ENCODE measurements at places on chromosomes 1 and 21.
A peak's percentile ranks its signal among the peaks of the same experiment; 100 is the strongest.

DNA sequence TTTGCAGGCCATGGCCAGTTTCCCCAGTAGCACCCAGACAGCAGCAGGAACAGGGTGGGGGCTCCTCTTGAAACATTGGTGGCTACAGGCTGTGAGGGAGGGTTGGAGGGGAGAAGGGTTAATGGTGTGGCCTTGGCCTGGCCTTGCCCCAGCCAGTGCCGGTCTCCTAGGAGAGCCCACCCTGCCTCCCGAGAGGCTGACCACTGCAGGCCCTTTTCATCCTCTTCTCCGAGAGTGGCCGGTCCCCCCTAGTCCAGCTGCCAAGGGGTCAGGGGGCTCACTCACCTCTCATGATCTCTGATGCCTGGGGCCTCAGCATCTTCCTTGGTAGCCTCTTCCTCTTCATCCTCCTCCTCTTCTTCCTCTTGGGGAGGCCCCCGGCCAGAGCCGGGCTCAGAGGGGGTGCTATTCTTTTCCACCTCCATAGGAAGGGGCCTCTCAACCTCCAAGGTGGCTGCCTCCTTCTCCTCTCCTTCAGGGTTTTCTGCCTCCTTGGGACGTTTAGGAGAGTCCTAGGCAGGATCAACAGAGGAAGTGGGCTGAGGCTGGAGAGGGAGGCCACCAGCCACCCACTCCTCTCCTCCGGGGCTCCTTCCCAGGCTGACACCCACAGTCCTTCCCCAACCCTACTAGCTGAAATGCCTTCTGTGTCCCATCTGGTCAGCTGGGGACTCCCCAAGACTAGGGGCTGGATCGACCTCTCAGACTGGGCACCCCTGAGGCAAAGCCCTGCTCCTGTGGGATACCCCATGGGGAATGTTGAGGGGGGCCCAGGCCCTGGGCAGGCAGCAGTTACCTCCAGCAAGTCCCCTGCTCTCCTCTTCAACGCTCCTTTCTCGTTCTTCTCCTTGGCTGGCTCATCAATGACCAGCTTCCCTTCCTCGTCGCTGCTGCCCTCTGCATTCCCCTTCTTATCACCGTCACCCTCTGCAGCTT is 2.7 kb upstream of the MRPL24 start:
- no peak for DNase-seq

DNA sequence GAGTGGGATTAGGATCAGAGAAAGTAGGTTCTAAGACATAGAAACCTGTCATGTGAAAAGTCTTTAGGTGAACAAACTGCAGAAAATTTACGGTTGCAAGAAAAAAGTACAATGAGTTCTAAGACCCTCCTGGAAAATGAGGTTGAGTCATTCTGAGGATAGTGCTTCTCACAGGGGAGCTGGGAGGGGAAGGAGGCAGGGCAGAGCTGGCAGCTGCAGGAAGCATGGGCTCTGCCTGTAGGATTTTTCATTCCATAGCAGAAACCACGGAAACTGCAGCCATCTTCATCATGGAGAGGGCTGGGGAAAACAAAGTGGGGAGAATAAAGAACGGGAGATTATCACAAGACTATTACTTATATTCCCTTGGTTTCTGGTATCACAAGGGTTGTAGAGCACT is 25.8 kb upstream of the THEM4 start:
- DNase-seq, result no peak

GRCh38 chr1:160741092-160741501 is 2.0 kb downstream of the SLAMF7 start:
- DNase-seq, result no peak

DNA sequence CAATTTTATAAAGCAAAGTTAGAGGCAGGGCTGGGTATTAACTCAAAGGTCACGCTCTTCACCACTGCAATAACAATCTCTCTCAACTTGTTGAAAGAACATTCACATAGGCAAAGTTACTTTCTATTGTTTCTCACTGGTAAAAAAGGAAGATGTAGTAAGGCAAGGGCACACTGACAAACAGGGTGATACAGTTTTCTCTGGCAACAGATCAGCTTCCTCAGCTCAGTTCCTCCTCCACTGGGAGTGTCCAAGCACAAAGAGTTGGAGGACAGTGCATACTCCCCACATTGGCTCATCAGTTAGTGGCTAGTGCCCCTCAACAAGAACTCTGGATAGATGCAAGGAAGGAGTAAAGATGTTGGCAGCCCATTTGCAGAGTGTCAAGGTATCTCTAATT is 3.7 kb downstream of the PLPPR4 start:
- DNase-seq, result no peak

- DNase-seq, result no peak
Measured at GRCh38 chr1:17895986-17896385, 140.9 kb downstream of the ACTL8 start.

DNA sequence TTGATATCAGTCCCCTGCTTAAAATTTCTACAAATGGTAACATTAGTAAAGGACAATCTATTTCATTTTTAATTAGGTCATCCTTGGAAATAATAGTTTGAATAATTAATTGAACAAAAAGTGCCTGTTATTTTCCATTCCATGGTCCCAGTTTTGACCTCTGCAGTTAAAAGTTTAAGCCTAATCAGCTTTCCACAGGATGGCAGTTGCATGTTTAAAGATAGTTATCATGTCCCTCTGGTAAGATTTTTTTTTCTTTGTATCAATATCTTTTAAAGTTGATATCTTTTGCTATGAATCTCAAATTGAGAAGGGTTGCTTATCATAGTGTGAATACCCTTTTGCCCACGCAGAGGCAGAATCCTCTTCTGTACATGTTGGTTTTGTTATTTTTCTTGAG is 90.4 kb downstream of the HS2ST1 start:
- DNase-seq, result no peak

DNA sequence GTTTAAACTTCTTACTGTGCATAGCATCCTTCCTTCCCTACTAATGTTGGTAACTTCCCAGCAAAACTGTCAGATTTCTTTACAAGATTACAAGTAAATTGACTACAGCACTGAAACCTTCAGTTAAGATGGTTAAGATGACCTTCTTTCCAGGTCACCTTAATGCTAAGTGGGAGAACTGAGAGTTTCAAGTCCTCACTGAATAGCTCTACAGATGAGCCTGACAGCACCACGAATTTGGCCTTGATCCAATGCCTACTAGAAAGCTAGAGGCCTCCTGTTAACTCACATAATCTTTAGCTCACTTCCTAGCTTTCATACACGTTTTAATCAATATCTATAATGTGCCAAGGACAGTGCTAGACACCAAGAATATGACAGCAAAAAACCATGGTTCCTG is 276.0 kb upstream of the PLD5 start:
- no peak for DNase-seq

- no peak for DNase-seq
Measured at GRCh38 chr1:119953266-119953998, 57.1 kb upstream of the ADAM30 start.

GRCh38 chr1:180609643-180610555 is 21.9 kb upstream of the XPR1 start:
- no peak for DNase-seq

GRCh38 chr1:184610876-184611595 is 143.6 kb downstream of the EDEM3 start:
- DNase-seq, result no peak

GRCh38 chr21:34343347-34343746 is 20.5 kb upstream of the KCNE2 start:
- DNase-seq, result no peak

- DNase-seq, result no peak
Measured at GRCh38 chr1:93304716-93305138, 41.0 kb upstream of the DR1 start.

DNA sequence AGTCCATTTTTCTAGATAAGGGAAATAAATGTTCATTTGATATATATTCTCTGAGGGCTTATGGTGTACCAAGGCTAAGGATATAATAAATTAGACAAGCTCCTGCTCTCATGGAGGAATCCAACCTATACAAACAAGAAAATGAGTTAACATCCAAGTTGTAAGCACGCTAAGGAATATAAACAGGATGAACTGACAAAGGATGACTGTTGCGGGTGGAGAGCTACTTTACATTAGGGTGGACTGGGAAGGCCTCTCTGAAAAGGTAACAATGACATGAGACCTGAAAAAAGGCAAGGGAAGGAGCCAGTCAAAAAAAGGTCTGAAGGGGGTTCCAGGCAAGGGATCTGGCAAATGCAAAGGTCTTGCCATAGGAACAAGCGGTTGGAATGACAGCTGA is 3.1 kb downstream of the BCAR3 start:
- DNase-seq, result no peak

GRCh38 chr1:177355575-177355974 is 184.8 kb downstream of the BRINP2 start:
- no peak for DNase-seq

- peak; percentile 34 for DNase-seq
Measured at GRCh38 chr1:183417772-183418491, at the start of gene NMNAT2. Gene NMNAT2 (minus strand): TSS chr1:183418380. CDS start chr1:183418267, 113 bp downstream.

- no peak for DNase-seq
Measured at GRCh38 chr1:99638853-99639252, 7.1 kb upstream of the PALMD start.

DNA sequence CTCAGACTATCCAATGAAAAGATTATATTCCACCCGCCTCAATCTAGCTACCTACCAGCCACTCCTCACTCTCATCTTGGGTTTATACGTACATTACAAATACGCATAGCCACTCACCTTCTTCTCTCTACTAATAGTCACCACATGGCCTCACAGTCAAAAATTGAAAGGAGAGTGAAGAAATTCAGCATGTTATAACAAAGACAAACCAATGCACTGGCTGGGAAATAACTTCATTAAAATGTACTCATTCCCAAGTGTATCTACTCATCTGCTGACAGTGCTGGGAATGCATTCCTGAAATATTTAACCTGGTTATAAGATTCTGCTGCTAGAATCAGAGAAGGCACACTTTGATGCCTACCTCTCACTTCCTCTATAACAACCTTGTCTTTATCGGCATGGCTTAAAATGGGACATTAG is 6.5 kb downstream of the ZNF644 start:
- DNase-seq, result no peak

DNA sequence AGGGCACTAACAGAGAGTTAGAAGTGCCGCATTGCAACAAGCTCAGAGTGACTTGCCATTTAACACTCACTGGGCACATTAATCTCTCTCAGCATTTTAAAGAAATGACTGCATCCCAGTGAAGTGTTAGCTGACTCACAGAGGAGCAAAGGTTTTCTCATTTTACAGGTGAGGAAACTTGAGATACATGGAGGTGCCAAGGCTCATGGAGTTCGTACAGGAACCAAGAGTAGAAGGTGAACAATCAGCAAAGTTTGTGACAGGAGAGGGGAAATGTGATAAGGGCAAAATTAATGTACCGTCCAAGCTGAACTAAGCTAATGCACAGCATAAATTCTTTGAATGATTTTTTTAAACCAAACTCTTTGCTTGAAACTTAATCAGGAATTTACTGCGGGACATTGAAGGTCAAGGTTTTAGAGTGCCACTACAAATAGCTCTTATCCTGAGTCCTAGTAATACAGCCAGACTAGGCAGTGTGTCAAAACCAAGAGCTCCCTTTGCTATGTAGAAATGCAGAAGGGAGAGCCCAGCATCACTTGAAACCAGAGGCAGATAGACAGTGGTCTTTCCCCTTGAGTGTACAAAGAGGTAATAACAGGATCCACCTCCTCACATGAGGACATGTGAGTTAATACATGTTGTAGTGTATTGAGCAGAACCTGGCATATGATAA is 22.4 kb upstream of the NTPCR start:
- no peak for DNase-seq

DNA sequence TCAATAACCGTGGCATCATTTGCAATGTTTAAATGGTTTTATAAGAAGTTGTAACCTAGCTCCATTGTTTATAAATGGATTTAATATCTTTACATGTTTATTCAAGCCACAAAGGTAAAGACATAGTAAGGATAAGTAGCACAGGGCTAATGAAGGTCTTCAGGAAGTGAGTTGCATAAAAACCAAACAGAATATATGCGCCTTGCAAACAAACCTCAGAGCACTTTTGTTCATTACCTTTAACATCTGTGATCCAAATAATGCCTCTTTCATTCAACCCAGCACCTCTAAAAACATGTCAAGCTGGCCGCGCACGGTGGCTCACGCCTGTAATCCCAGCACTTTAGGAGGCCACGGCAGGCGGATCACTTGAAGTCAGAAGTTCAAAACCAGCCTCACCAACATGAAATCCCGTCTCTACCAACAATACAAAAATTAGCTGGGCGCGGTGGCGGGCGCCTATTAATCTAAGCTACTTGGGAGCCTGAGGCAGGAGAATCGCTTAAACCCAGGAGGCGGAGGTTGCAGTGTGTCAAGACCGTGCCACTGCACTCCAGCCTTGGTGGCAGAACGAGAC is 25.3 kb downstream of the BRINP3 start:
- no peak for DNase-seq

GRCh38 chr1:109277434-109278204 is 5.3 kb downstream of the PSRC1 start:
- DNase-seq, result no peak

GRCh38 chr21:15659753-15660422 is 69.9 kb upstream of the USP25 start:
- no peak for DNase-seq

DNA sequence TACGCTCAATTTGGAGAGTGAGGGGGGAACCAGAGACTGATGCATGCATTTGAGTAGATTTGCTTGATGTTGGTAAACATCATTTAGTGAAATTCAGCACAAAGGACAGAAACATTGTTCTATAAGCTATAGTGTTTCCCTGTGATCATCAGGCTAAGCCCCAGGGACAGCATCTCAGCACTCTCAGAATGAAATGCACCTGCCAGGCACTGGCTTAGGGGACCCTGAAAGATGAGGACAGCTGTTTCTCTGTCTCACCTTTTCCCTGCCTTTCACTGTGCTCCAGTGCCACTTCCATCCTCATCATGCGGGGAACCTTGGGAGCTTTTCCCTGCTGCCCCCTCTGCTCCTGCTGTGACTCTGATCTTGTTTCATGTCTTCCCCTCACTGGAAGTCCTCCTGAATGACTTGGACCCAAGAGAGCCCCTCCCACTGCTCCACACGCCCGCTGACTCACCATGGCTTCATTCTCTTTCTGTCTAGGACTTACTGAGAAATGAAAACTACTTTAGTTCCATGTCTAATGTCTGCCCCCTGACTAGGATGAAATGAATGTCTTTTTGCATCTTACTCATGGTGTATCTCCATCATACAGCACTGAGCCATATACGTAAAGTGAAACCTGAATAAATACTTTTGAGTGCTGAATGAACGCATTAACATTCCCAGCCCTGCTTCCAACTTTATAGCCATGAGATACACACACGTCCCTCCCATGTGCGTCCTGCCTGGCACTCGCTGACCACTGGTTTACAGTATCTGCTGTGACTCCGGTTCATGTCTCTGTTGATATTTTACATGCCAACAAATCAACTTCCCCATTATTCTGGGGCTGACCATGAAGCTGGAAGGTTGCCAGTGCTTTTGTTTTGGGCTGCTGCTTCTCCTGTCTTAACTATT is 182.0 kb downstream of the PCP4 start:
- no peak for DNase-seq

GRCh38 chr1:3511856-3512255 is 57.4 kb downstream of the ARHGEF16 start:
- DNase-seq, result no peak

DNA sequence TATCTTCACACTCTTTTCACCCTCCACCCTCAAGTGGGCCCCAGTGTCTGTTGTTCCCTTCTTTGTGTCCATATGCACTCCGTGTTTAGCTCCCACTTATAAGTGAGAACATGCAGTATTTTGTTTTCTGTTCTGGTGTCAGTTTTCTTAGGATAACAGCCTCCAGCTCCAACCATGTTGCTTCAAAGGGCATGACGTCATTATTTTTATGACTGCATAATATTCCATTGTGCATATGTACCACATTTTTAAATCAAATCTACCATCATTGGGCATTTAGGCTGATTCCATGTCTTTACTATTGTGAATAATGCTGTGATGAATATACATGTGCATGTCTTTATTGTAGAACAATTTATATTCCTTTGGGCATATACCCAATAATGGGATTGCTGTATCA is 140.3 kb downstream of the LYPLAL1 start:
- no peak for DNase-seq

GRCh38 chr1:47568763-47569162 is 130.9 kb downstream of the FOXD2 start:
- peak; percentile 67 for DNase-seq
